Activated naive CD4-positive, alpha-beta T cell treated with Interleukin-2 at 50 U/mL for 16 hours (primary cell): ENCODE measurements at places on chromosomes 2 and 18.

- DNase-seq, result no peak
Observed at GRCh38 chr18:49646873-49647272, 85.0 kb downstream of the LIPG start.

DNA sequence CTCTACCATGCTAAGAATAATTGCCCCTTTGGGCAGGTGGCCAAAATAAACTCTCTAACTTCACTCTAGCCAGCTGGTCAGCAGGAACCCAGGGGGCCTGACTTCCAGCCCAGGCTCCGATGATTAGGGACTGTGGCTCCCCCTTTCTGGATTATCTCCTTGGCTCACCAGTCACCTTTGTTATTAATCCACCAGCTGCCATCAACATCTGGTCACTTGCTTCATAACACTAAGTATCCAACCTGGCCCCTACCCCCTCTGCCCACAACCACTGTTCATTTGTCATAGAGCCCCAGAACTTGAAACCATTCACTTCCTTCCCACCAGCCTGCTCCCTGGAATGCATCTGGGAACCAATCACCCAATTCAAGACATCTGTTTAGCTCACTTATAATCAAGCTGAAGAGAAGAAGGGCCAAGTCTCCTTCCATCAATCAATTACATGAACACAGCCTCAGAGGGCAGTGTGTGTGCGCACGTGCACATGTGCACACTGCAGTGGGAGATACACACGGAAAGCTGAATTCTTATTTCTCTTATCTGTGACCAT lies 215.1 kb downstream of the ALK start:
- DNase-seq, result no peak

- no peak for DNase-seq
Observed at GRCh38 chr2:164896634-164897355, 55.2 kb upstream of the COBLL1 start.

GRCh38 chr2:39061280-39061679 lies 59.6 kb downstream of the SOS1 start:
- no peak for DNase-seq

DNA sequence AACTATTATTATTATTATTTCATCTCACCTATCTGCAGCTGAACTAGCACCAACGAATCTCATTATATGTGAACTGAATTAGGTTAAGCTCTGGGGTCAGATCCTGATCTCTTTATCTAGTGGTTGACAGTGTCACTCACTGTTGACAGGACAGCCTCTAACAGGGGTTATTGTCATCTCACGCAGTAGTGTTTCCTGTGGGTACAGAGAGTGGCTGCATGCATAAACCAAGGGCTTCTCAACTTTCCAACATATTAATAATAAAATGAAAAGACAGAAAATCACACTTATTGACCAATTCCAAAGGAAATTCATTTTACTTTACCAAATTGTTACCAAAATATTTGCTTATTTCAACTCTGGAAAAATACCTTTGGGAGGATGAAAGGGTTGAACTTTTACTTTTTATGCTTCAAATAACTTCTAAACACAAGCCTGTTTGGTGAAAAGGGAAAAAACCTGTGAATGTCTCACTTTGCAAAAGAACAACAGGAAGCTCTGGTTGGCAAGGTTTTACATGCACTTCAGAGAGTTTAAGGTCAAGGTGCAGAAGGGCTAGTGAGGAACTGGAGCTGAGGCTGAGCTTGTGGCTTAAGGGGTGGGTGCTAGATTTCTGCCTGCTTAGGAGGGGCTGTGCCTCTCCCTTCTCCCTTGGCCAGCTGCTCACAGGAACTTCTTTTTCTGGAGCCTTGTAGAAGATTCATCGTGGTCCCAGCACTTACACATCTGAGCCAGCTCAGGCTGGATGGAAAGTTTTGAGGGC lies 72.6 kb downstream of the CTAGE1 start:
- DNase-seq, result no peak

GRCh38 chr2:39573276-39573675 lies 92.4 kb upstream of the TMEM178A start:
- DNase-seq, result no peak

- no peak for DNase-seq
Observed at GRCh38 chr18:3599195-3599594, 149.2 kb downstream of the TGIF1 start.

- no peak for DNase-seq
Observed at GRCh38 chr18:53911200-53911599, 313.3 kb downstream of the MBD2 start.

- no peak for DNase-seq
Observed at GRCh38 chr2:236749346-236749745, 179.7 kb downstream of the ACKR3 start.

GRCh38 chr2:187532333-187533120 lies 21.7 kb downstream of the TFPI start:
- no peak for DNase-seq

- no peak for DNase-seq
Observed at GRCh38 chr18:2009942-2010697, 561.2 kb downstream of the METTL4 start.
